Aorta (tissue), 5 donors: ENCODE measurements at places on chromosomes 12 and 14.

DNA sequence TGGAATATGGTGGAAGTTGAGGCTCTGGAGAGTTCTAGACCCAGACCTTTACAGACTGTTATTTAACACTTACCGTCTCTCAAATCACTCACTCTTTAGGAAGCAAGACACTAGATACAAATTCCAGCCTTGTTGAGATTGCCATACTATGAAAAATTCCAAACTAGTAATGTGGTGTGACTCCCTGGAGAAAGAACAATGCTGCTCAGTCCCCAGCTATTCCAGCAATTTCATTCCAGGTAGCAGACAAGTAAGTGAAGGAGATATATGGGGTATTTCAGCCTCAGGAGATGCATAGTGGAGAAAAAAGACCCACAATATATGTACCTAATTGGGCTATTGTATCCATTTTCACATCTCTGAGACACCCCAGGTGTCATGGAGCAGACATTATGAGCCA, 678.9 kb upstream of the LMO3 start:
- no peak for DNase-seq

- DNase-seq = no peak
Observed at GRCh38 chr12:50947933-50948626, 4.3 kb upstream of the HIGD1C start.

- no peak for DNase-seq
Observed at GRCh38 chr14:22071006-22071405, 397.4 kb upstream of the OR4E1 start.

- DNase-seq = no peak
Observed at GRCh38 chr14:33669111-33669510, 281.8 kb downstream of the EGLN3 start.

GRCh38 chr14:26392498-26392897, 205.3 kb downstream of the NOVA1 start:
- no peak for DNase-seq

DNA sequence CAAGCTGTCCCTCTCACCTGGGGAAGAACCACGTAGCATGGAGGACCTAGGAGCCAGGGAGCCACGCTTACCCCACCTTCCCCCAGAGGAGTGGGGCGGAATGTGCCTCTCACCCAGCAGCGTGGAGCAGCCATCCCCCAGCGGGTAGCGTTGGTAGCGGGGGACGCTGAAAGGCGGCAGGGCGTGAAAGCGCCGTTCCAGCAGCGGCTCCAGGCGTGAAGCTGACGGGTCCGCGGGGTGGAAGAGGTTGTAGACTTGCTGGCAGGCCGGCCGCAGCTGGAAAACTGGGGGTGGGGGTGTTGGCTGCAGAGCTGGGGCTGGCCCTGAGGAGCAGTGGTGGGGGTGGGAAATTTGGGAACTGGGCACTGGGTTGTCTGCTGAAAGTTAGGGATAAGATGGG, 11.9 kb downstream of the ARL6IP4 start:
- no peak for DNase-seq

DNA sequence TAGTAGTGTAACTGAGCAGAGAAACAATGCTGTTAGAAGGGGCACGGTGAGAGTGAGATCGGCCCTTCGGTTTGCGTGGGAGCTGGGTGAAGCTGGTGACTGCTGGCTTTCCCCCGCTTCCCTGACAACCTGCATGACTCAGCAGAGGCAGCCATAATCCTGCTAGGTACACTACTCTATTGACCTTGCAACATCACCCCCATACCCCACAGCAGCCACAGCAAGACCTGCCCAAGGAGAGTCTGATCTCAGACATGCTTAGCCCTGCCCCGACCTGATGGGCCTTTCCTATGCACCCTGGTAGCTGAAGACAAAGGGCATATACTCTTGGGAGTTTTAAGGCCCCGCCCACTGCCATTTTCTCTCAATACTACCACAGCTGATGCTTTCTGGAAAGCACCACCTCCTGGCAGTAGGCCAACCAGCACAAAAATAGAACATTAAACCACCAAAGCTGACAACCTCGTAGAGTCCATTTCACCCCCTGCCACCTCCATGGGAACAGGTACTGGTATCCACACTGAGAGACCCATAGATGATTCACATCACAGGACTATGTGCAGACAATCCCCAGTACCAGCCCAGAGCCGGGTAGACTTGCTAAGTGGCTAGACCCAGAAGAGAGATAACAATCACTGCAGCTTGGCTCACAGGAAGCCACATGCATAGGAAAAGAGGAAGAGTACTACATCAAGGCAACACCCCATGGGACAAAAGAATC, 75.9 kb upstream of the RGS6 start:
- no peak for DNase-seq

DNA sequence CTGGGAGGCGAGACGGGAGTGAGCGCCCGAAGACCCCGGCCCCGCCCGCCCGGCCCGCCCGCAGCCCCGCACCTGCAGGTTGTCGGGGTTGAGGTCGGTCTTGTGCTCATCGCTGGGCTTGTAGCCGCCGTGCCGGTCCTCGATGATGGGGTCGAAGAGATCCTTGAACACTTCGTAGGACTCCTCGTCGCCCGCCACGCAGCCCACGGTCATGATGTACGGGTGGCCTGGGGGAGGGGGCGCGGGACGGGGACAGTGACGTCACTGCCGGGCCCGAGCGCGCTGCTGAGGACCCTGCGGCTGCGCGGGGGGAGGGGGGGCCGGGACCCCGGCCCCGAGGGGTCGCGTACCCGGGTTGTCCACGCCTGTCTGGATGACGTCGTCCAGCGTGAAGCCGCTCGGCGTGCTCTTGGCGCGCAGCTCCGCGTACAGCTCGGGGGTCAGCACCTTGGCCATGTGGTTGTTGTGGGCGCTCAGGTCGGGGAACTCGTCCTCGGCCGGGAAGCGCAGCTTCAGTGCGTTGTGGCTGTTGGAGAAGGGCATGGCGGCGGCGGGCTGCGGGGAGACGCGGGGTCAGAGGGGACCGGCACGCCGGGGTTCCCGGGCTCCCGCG, 573 bp downstream of the CKB start:
- DNase-seq = peak; percentile 62

DNA sequence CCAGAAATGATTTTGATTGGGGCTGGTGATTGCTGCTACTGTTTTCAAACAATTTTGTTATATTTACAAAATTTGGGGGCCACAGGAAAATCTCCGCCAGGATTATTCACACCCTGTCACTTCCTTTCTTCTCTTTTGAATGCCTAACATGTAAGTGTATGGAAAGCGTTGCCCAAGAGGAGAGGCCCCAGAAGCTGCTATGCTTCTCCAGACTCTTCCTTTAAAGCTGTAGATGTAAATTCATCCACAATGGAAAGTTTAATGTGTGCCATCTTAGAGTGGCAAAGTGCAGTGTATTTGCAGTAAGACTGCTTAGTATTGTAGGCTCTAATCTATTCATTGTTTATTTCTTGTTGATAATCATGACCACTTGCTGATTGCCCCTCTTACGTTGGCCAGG, 136.7 kb upstream of the LRIG3 start:
- no peak for DNase-seq

DNA sequence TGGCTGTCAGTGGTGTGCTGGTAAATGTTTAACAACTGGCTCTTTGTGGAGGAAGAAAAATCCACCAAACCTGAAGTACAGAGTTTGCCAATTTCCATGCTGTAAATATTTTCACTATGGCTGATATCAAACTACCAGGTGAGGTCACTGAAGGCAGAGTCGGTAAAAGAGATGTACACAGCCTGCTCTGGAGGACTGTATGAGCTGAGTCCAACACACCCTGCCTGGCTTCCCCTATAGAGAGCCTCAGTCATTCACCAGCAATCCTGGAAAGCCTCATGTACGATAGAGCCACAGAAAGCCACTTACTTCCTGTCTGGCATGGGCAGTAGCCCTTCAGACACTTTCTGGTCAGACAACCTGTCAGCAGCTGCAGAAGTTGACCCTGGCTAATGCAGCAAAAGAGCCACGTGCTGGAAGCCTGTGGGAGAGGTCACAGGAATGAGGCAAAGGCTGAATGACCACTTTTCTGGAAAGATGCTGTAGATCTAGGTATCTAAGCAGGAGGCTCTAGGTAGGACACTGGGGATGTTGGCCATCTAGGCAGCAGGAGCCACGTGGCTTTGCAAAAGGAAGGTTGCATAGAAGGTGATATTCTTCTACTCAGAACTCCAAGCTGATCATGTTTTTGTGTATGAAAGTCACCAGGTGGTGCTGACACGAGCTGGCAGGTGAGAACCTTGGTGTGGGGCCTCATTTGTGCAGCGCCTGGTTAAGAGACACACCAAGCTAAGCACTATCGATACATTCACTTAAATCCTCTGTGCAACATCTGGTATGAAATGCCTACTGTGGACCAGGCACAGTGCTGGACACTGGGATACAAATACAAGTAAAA, 553.9 kb downstream of the VRK1 start:
- no peak for DNase-seq

DNA sequence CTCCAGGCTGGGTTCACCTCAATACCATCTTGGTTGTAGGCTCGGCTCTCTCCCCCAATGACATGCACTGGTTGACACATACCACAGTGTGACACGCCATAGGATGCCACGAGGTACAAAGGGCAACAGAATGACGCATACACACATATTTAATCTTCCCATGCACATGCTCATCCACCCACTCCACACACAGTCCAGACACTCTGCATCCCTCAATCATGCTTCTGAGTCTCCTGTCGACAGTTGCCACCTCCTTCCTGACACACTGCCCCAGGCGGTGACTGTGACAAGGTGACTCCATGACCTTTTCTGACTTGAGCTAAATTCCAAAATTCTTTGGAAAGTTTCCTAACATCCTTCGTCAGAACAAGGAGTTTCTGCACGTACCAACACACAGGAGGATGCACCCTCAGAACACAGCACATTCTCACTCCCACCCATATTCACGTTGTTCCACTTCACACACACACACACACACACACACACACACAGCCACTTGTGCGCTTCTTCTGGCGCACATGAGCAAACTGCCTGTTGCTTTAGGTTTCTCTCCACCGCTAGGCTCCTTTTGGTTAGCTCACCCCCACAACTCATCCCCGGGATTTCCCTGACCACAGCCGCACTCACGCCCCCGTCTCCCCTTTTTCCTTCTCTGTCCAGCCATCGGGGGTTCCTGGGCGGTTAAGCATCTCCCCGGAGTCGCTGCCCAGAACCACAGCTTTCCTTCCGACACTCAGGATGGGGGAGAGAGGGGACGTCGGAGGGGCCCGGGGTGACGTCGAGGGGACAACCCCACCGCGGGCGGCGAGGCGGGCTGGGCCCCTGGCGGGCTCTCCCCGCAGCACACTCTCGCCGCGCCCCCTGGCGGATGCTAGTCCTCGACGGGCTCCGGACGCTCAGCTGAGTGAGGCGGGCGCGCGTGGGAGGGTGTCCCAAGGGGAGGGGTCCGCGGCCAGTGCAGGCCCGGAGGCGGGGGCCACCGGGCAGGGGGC, 536 bp upstream of the WNT1 start:
- peak; percentile 95 for DNase-seq

- DNase-seq = no peak
Observed at GRCh38 chr14:26966908-26967307, 369.1 kb upstream of the NOVA1 start.

DNA sequence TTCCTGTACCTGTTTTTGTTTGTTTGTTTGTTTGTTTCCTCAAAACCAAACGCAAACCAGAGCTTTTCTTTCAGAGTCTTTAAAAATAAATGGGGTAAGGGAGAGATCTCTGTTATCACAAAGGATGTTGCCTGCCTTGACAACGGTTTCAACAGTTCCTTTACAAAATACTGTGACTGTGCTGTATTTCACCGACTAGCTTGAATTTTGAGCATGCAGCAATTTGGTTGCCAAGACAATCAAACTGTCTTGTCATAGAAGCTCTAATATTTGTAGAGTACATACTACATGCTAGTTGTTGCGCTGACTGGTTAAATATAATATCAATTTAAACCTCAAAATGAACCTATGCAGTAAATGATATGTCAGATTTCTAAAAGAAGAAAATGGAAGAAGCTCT, 22.4 kb upstream of the TCP11L2 start:
- DNase-seq = no peak

- no peak for DNase-seq
Observed at GRCh38 chr12:132085291-132085635, 58.9 kb downstream of the DDX51 start.

DNA sequence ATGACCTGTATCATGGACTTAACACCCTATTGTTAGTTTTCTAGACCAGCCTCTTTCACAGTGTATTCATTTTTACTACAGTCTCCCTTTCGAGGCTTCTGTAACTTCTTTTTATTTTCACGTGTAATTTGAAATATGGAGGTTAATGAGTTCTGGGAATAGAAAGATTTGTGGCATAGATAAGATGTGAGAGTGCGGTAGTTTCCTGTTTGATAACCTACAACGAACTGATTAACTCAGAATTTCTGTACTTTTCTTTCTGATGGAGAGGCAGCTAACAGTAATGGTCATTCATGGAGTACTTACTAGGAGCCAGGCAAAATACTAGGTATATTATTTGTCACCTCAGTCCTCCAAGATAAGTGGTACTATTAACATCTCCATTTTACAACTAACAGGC, 21.2 kb downstream of the POLR3B start:
- no peak for DNase-seq

- DNase-seq = no peak
Observed at GRCh38 chr12:82968631-82969367, 282.1 kb downstream of the TMTC2 start.

DNA sequence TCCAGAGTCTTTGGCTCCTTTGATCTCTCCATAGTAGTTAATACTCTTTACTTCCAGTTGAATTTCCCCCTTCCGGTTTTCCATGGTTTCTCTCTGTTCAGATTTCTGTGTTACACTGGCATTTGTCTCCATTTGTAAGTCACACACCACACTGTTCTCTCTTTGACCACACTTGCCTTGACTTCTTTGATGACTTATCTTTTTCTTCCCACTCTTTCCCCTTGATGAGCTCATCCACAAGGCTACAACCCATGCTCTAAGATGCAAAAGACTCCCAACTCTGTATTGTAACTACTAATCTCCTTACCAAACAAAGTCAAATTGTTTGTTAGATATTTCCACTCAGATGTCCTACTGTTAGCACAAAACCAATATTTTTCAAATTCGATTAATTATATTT, 242.7 kb upstream of the E2F7 start:
- DNase-seq = no peak

GRCh38 chr12:93714382-93714781, 37.2 kb downstream of the CRADD start:
- DNase-seq = no peak

GRCh38 chr14:101604228-101604934, 43.1 kb downstream of the DIO3 start:
- DNase-seq = peak; percentile 45

DNA sequence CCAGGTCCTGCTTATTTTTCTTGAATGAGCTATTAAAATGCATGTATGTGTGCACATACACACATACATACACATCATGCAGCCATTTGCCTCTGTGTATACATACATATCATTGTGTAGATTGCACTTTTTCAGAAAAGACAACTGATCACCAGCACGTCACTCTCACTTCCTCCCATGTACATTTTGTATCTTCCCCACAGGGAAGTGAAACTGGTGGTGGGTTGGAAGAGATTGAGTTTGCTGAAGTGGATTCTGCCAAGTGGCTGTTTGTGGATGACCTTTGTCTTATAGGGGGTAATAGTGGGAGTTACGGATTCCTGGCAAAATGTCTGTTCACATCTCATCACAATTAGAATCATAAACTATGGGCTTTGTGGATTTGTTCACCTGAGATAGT, 448.6 kb downstream of the RAD51B start:
- no peak for DNase-seq

- DNase-seq = no peak
Observed at GRCh38 chr14:43119672-43120071, 1387.4 kb downstream of the FSCB start.

GRCh38 chr12:46154221-46154985, 114.4 kb downstream of the SLC38A1 start:
- no peak for DNase-seq
